ENCODE measurements at places on chromosomes 3 and 15.
A peak's percentile ranks its signal among the peaks of the same experiment; 100 is the strongest.

- no peak for DNase-seq
Observed at GRCh38 chr3:193928354-193929209, 207.4 kb upstream of the HES1 start.

DNA sequence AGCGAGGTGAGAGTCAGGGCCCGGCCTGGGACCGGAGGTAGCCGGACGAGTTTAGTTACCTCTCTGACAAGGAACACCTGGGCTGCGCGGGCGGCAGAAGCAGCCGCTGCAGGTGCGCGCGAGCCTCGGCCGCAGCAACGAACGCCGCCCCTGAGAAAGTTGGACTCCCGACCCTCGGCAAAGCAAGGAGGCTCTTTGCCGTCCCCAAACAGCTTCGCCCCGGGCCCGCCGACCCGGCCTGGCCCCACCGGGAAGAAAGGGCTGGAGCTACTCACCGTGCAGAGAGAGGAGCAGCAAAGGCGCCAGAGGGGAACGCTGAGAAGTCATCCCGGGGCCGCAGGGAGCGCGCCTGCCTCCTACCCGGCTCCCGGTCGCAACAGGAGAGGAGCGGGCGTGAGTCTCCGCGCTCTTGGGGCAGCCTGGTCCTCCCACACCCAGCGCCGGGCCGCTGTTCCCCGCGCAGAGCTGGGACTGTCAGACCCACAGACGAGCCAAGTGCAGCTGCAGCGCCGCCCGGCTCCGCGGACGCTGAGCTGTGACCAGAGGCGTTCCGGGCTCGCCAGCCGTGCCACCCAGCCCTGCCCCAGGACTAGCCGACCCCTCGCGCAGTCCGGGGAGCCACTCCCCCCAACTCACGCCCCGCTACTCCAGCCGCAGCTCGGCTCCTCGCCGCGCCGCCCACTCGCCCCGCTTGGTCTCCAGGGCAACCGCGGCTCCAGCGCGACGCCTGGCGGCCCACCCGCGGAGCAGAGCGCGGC lies at the start of gene IGSF11:
IGSF11 (minus strand) TSS at position 591 of the 758 bp plus-strand sequence; CDS start at position 327, 264 bp downstream.
- DNase-seq: no peak

- peak; percentile 8 for DNase-seq
Observed at GRCh38 chr15:92429378-92430068, 35.8 kb downstream of the ST8SIA2 start.

DNA sequence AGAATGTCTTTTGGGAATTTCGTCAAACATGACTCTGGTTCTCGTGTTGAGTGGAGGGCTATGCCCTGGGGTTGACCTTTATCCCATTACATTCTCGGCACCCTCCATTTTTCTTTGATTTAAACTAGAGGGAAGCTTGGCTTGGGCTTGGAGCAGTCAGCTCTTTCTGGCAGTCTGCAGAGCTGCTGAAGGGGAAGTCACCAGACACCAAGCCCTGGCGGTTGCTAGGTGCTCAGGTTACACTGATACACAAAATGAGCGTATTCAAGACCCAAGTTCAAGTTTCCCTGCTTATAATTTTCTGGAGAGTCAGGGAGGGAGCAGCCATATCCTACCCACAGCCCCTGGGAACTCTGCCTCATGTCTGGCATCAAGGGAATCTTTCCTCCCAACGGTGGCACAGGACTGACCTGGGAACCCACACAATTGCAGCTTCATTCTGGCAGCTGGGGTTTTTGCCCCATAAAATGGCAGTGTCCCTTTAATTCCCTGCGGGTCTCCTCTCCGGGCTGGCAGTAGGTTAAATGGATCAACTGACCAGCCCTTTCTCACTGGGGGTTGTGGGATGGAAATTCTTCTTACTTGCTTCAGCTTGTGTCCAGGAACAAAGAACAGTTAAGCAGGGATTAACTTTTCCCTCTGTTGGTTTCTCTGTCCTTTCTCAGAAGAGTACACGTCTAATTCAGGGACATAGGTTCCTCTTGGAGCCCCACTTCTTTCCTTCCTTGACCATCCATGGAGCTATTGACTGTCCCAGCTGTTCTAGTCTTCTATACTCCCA lies 110.0 kb upstream of the DLG1 start:
- DNase-seq: no peak

DNA sequence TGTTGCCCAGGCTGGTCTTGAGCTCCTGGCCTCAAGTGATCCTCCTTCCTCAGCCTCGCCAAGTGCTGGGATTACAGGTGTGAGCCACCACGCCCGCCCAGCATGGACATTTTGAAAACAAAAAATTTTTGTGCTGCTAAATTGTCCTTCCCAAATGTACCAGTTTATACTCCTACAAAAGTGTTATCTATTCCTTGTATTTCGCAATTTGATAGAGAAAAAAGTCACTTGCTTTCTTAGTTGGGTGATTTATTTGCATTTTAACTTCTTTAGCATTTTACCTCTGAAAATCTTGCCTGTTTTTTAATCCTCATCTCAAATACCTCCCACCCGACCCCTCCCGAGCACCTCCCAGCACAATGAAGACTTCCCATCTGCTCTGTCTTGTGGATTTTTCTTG lies 46.8 kb downstream of the PDE8A start:
- no peak for DNase-seq

All from hematopoietic multipotent progenitor cell treated with erythropoietin and hydrocortisone succinate and interleukin-3 and kit ligand, for 17 days (in vitro differentiated cells).